ENCODE measurements at places on chromosomes 12 and 14.

- DNase-seq, result peak; percentile 53
These were observed at the start of gene ZNF219 for GRCh38 chr14:21098076-21098891. Gene ZNF219 (minus strand): TSS chr14:21098655. CDS start chr14:21093591, 5,064 bp downstream.

GRCh38 chr12:3034067-3034750, 43.0 kb upstream of the TSPAN9 start:
- peak; percentile 4 for DNase-seq

DNA sequence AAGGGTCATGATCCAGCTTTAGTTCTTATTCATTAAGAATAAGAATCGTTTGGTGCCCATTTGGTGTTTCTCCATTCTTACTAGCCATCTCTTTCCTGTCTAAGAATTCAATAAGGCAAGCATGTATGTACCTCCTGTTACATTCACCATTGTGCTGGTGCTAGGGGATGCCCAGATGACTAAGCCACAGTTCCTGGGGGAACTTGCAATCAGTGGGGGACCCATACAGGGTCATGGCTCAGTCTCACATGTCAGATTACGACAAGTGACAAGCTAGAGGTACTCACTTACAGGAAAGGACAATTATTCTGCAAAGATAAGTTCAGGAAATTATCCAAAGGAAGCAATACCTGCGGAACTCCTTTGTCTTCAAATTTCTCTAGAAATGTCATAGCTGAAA, 125.4 kb downstream of the STXBP6 start:
- no peak for DNase-seq

DNA sequence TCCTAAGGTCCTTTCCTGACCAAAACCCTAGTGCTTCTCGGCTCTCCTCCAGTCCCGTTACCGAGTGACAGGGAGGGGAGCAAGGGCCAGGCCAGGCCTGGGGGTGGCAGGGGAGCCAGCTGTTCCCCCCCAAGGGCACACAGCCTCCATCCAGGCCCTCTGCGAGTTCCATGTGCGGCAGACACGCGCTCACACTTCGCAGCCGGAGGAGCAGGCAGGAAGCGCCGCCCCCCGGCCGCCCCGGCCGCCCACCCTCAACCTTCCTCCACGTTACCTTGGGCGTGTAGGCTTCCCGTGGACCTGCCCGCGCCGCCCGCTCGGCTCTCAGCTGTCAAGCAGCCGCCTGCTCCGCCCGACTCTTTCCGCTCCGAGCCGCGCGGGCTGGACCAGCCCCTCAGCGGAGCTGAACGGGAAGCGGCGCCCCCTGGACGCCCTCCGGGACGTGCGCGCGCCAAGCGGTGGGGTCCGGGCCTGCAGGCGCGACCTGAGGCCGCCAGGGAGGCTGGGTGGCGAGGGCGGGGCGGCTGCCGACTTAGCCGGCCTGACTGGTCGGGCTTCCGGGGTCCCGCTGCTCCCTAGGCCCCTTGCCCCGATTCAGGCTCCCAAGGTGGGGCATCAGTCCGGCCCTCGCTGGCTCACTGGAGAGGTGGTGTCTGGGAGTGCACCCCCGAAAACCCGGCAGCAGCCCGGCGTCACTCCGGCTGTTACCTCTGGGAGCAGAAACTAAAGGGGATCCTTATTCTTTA, at the start of gene CRACR2A:
CRACR2A (minus strand) TSS at position 369 of the 746 bp plus-strand sequence. CDS start 56,110 bp downstream, outside the sequence.
- DNase-seq, result peak; percentile 84

DNA sequence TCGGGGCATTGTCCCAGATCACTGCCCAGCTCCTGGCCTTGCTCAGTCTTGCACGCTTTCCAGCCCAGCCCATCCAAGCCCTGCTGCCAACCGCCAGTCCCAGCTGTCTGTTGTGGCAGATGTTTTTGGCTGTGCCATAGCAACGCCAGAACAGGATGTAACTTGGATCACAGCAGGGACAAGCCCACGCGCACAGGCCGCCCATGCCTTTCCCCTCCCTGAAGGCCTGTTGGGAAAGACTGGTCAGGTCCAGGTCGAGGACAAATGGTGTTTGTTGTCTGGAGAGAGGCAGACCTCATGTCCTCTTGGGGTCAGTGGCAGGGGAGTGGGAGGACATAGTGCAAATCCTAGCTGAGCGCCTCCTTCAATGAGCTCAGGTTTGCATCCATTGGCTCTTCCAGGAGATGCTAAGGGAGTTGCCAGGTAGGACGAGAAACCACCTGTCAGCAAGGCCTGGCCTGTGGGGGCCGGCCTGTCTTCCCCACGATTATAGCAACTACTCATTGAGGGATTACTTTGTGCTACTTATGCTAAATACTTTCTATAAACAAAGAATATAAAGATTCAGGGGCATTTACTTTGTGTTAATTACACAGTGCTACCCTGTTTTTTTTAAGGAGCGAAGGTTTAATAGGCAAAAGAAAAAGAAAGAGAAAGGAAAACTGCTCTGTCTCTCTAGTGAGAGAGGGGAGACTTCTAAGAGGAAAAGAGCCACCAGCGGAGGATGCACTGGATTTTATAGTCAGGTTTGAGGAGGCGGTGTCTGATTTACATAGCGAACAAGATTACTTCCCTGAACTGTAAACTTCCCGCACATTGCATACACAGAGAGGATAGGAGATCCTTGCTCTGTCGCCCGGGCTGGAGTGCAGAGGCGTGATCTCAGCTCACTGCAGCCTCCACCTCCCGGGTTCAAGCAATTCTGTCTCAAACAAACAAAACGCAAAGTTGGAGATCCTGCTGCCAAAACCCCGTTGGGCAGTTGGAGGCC, 42.8 kb upstream of the CORO1C start:
- no peak for DNase-seq

- DNase-seq, result no peak
These were observed 205.5 kb upstream of the IGF1 start for GRCh38 chr12:102685841-102686240.

DNA sequence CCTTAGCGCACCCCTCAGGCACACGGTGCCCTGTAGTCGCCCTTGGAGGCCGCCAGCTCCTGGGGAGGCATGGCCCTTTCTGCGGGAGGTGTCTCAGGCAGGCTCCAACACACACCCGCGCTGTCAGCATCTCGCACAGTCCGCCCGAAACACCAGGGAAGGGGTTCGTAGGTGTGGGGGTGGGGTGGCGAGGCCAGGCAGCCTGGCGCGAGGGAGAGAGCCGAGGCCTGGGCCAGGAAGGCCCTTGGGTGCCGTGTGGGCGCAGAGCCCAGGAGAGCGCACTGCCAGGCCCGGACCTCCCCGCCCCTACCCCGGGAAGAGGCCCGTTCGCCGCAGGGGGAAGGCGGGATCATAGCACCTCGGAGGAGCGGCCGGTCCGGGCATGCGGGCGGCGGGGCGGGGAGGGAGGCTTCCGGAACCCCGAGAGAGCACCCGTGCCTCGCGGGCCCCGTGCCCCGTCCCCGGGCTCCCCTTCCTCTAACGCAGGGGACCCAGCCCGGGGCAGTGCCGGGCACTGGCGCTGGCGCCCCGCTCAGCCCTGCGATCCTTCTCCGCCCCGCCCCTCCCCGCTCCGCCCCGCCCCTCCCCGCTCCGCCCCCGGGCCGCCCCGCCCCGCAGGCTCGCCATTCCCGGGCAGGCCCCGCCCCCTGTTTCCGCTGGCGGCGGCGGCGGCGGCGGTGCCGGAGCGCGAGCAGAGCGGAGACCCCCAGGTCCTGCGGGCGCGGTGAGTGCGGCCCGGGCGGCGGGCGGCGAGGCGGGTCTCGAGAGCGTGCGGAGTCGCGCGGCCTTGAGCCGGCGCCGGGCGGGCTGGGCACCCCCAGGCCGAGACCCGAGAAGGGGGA, at the start of gene TSPAN9:
TSPAN9 (plus strand) TSS at position 650 of the 842 bp plus-strand sequence. CDS start 123,815 bp downstream, outside the sequence.
- DNase-seq, result peak; percentile 66

DNA sequence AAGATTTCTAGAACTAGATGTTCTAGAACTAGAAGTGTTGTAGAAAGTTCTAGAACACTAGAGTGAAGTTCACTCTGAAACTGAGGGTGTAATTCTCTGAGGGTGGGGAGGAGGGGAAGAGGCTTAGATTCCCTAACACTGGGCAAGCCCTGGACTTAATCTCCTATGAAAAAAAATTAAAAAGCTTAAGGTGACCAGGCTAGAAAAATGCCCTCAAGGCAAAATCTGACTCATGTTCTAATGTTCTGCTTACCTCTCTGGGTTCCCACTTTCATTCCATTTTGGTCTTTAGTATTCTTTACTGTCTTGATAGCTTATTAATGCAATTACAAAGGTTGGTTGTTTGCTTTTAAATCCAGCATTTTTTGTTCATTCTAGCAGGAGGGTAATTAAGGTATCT, 101.5 kb downstream of the KICS2 start:
- DNase-seq, result no peak

GRCh38 chr12:17588968-17589367, 501.0 kb downstream of the RERGL start:
- no peak for DNase-seq

GRCh38 chr14:58272588-58273372, 25.6 kb upstream of the ARID4A start:
- no peak for DNase-seq

GRCh38 chr14:21940887-21941856, 267.6 kb upstream of the OR4E1 start:
- peak; percentile 61 for DNase-seq

- no peak for DNase-seq
These were observed 22.4 kb downstream of the EIF2B2 start for GRCh38 chr14:75025082-75025481.

GRCh38 chr12:75120311-75120711, 89.3 kb downstream of the KCNC2 start:
- no peak for DNase-seq

DNA sequence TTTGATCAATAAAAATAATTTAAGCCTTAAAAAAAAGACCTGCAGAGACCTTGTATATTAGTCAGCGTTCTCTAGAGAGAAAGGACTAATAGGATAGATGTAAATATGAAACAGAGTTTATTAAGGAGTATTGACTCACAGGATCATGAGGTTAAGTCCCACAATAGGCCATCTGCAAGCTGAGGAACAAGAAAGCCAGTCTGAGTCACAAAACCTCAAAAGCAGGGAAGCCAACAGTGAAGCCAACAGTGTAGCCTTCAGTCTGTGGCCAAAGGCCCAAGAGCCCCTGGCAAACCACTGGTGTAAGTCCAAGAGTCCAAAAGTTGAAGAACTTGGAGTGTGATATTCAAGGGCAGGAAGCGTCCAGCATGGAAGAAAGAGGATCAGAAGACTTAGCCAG, 66.3 kb downstream of the TBX5 start:
- no peak for DNase-seq

DNA sequence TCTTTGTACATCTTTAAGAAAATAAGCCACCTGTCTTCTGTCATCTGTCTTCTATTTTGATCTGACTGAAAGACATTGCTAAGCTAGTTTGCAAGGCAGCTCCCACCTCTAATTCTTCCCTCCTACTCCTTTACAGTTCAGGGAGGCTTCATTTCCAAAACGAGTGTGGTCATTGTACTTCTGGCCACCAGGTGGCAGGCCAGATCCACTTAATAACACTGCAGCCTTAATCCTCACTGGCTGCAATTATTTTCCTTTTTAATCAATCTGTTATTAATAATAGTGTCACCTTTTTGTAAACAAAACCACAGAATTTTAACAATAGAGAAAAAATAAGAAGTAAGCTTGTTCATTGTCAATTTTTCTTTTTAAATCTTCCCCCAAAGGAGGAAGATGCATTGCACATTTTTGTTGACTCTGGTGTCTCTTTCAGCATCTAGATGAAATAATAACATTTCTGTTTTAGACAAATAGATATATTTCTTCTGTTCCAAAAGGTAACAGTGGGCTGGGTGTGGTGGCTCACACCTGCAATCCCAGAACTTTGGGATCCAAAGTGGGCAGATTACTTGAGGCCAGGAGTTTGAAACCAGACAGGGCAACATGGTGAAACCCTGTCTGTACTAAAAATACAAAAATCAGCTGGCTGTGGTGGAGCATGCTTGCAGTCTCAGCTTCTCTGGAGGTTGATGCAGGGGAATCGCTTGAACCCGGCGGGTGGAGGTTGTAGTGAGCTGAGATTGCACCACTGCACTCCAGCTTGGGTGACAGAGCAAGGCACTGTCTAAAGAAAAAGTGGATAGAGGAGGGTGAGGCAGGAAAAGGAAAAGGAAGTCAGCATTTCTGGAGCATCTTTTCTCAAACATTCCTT, 23.3 kb downstream of the GABARAPL1 start:
- peak; percentile 62 for DNase-seq

- no peak for DNase-seq
These were observed 179.8 kb downstream of the ANO4 start for GRCh38 chr12:100974341-100974740.

- DNase-seq, result no peak
These were observed 4.9 kb upstream of the CMA1 start for GRCh38 chr14:24513009-24513408.

GRCh38 chr12:68638171-68638570, 27.5 kb downstream of the RAP1B start:
- DNase-seq, result no peak

DNA sequence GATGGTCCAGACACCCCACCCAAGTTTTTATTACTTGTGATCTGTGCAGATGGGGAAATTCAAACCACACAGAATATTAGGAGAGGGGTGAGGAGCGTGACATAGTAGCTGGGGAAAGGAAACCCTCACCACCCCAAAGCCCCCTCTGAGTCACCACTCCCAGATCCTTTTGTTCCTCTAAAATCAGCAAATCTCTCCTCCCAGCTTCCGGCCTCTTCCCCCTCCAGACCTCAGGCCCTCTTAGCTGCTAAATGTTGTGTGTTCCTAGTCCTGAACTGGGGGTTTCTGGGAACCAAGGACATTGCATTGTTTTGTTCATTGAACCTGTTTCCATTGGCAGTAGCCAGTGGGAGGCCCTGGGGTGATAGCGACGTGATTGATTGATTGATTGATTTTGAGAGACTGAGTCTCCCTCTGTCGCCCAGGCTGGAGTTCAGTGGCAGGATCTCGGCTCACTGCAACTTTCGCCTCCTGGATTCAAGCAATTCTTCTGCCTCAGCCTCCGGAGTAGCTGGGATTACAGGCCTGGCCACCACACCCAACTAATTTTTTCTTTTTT, 5.9 kb upstream of the ORAI1 start:
- DNase-seq, result no peak

- DNase-seq, result no peak
These were observed 12.1 kb downstream of the ACADS start for GRCh38 chr12:120737557-120738251.

DNA sequence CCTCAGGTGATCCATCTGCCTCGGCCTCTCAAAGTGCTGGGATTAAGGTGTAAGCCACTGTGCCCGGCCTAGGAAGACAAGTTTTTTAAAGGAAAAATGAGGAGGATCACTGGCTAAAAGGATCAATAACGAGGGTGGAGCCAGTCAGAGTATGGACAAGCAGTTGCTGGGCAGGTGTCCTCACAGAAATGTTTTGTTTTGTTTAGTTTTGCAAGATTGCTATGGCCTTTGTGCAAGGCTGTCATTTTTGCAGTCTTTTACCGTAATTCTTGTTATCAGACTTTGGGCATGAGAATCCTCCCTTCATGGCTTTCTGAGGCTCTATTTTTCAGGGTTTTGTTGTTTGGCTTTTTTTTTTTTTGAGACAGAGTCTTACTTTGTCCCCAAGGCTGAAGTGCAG, 11.9 kb upstream of the METAP2 start:
- no peak for DNase-seq

DNA sequence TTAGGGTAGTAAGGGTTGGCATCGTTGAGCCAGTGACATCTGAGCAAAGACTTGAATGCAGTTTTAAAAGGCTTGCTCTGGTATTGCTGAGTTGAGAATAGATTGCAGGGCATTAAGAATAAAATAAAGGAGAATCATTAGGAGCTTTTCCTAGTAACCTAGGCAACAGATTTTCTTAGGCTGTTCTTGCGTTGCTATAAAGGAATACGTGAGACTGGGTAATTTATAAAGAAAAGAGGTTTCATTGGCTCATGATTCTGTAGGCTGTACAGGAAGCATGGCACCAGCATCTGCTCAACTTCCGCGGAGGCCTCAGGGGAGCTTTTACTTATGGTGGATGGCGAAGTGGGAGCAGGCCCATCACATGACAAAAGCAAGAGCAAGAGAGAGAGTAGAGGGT, 97.4 kb downstream of the RAD51B start:
- DNase-seq, result no peak

GRCh38 chr12:93247313-93247991, 130.3 kb upstream of the NUDT4 start:
- no peak for DNase-seq
